ENCODE measurements at places on chromosomes 16 and 17.

- no peak for DNase-seq
Measured at GRCh38 chr16:24471561-24472350, 67.6 kb upstream of the RBBP6 start.

DNA sequence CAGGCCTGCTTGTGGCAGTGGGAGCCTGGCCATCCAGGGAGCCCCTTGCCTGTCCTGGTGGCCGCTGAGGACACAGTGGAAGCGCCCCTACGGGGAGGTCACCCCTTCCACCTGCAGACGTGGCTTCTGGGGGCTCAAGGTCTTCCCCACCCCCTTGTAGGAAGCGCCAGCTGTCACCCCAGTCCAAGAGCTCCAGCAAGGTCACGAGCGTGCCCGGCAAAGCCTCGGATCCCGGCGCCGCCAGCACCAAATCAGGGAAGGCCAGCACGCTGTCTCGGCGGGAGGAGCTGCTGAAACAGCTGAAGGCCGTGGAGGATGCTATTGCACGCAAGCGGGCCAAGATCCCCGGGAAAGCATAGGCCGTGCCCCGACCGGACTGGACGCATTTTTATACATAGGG is 7.4 kb upstream of the IL17C start:
- DNase-seq = no peak

DNA sequence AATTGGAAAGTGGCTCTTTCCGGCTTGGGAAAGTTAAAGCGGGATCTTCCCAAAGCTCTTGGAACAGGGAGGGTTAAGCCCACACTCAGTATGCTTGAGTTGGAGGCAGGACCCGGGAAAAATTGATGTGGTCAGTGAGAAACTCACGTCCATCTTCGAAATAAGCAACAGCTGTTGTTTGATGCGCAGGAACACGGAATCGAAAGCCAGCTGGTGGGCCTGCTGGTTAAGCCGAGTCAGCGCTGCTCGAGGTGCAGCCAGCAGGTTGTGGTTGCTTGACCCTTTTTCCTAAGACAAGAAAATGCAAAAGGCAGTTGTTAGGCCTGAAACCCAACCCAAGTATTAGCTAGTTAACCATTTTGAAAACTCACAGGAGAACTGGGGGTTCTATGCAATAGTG is 49.4 kb downstream of the COG7 start:
- no peak for DNase-seq

DNA sequence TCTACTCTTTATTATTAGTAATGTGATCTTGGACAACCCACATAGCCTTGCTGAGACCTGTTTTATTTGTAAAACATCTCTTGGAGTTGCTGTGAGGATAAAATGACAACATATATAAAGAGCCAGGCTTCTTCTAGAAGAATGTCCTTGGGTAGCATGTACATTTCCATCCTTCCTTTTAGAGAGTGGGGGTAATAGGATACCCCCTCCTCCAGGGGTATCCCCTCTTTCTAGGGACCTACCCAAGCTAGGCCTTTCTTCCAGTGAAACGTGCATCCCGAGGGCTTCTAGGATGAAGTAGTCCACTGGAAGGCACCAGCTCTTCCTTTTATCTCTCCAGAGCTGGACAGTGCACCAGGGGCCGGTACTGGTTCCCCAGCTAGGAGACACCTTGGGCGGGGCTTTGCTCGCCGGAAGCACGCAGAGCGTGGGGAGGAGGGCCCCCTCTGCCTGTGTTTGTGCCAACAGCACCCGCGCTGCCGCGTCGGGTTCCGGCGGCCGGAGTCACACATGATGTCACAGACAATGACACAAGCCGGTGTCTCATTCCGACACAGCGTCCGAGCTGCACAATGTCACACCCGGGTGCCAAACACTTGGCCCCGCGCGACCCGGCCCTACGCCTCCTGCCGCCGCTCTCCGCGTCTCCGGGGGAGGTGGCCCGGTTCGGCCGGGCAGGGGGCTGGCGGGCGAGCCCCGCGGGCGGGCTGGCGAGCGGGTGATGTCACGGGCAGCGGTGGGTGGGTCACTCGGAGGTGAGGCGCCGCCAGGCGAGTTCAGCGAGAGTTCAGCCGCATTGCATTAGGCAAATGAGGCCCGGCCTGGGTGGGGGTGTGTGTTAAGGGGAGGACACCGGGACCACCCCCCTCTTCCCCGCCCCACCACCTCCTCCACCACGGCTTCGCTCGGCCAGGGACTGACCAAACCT is 23.4 kb downstream of the GJD3 start:
- DNase-seq = peak; percentile 68

DNA sequence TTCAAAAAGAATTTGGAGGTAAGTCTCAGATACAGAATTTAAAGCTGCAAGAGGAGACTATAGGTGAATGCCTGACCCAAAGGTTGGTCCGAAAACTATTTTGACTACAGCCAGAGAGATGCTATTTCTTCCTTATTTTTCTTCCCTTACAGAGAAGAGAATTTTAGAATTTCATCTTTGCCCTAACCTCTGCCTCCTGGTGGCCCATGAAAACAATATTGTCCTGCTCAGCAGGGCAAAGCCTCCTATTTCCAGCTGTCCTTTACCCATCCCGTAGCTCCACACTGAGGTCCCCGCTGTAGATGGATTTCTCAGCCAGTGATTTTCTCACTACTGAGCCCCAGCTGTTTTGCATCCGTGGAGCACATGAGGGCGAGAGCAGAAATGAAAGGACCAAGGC is 24.6 kb downstream of the HOXB1 start:
- DNase-seq = no peak

DNA sequence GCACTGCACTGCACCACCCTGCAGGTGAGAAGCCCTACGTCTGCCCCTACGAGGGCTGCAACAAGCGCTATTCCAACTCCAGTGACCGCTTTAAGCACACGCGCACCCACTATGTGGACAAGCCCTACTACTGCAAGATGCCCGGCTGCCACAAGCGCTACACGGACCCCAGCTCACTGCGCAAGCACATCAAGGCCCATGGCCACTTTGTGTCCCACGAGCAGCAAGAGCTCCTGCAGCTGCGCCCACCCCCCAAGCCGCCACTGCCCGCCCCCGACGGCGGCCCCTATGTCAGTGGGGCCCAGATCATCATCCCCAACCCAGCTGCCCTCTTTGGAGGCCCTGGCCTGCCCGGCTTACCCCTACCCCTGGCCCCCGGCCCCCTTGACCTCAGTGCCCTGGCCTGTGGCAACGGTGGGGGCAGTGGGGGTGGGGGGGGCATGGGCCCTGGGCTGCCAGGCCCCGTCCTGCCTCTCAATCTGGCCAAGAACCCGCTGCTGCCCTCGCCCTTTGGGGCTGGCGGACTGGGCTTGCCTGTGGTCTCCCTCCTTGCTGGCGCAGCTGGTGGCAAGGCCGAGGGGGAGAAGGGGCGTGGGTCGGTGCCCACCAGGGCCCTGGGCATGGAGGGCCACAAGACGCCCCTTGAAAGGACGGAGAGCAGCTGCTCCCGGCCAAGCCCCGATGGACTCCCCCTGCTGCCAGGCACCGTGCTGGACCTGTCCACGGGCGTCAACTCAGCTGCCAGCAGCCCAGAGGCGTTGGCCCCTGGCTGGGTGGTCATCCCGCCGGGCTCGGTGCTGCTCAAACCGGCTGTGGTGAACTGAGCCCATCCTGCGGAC is 14.2 kb downstream of the PAM16 start:
- no peak for DNase-seq

- DNase-seq = peak; percentile 44
Measured at GRCh38 chr17:1561420-1562175, 994 bp downstream of the PITPNA start.

DNA sequence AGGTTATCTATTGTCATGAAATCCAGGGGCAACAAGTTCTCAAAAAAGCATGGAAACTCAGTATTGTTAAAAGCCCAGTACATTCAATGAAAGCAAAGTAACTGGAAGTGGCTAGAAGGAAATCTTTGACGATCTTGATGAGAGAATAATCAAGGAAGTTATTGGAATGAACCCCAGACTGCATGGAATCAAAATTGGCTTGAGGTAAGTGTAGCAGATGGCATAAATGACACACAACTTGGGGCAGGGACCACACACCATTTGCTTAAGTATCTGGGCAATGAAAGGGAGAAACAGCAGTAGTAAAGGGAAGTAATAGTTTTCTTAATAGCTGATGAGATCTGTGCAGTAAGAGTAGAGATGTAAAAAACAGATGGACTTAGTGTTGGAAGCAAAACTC is 238.0 kb downstream of the HS3ST3A1 start:
- no peak for DNase-seq

- no peak for DNase-seq
Measured at GRCh38 chr16:55825115-55825728, 7.7 kb downstream of the CES1 start.

DNA sequence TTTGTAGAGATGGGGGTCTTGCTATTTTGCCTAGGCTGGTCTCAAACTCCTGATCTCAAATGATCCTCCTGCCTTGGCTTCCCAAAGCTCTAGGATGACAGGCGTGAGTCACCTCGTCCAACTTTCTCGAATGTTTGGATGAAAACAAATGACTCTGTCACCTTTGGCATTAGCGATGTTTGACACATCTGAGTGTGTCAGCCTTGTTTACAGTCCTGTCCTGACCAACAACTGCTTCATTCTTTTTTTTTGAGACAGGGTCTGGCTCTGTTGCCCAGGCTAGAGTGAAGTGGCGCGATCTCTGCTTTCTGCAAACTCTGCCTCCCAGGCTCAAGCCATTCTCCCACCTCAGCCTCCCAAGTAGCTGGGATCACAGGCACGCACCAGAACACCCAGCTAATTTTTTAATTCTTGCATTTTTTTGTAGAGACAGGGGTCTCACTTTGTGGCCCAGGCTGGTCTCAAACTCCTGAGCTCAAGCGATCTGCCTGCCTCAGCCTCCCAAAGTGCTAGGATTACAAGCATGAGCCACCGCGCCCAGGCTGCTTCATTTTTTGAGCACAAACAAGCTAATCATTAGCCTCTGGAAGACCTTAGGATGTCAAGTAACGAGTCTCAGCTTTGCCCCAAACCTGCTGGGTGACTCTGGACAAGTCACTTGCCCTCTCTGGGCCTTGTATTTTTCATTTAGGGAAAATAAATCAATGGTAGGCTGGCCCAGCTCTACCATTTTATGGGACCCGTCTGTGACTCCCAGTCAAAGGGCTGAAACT is 7.4 kb downstream of the MYH11 start:
- DNase-seq = no peak

GRCh38 chr17:34436607-34437006 is 73.6 kb upstream of the CCL1 start:
- DNase-seq = no peak

DNA sequence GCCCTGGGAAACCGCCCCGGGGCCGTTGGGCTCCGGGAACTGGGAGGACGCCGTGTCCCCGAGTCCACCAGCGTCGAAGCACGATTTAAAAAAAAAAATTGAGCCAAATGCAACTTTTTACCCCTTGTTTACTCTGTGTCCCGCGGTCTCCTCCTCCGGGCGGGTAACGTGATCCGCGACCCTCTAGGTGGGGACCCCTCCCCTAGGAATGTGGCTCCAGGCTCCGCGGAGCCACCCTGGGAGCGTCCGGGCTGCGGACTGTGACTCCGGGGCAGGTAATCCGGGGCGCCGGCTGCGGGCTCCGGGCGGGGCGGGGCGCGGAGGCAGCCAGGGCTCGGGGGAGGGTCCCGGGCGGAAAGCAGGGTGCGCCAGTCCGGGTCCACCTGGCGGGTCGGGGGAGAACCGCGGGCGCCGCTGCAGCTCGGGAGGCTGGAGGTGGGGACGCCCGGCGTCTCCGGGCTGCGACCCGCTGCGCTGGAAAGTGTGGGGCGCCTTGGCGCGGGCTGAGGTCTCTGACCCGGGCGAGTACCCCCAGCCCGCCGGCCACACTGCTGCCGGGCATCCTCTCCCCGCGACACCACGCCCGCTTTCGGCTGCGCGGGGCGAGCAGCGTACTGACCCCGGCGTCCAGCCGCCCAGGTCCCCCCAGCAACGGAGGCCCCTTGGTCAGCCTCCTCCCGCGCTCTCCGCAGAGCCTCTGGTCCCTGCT is 852 bp upstream of the HELZ start:
- peak; percentile 18 for DNase-seq

- no peak for DNase-seq
Measured at GRCh38 chr16:1912215-1912543, 6.0 kb downstream of the HS3ST6 start.

GRCh38 chr17:53217311-53217710 is 605.4 kb upstream of the KIF2B start:
- DNase-seq = peak; percentile 0

GRCh38 chr17:15654886-15655561 is 29.1 kb downstream of the TRIM16 start:
- no peak for DNase-seq

- peak; percentile 17 for DNase-seq
Measured at GRCh38 chr17:54270499-54270898, 447.8 kb downstream of the KIF2B start.

- no peak for DNase-seq
Measured at GRCh38 chr17:65181237-65182061, 44.3 kb downstream of the RGS9 start.

DNA sequence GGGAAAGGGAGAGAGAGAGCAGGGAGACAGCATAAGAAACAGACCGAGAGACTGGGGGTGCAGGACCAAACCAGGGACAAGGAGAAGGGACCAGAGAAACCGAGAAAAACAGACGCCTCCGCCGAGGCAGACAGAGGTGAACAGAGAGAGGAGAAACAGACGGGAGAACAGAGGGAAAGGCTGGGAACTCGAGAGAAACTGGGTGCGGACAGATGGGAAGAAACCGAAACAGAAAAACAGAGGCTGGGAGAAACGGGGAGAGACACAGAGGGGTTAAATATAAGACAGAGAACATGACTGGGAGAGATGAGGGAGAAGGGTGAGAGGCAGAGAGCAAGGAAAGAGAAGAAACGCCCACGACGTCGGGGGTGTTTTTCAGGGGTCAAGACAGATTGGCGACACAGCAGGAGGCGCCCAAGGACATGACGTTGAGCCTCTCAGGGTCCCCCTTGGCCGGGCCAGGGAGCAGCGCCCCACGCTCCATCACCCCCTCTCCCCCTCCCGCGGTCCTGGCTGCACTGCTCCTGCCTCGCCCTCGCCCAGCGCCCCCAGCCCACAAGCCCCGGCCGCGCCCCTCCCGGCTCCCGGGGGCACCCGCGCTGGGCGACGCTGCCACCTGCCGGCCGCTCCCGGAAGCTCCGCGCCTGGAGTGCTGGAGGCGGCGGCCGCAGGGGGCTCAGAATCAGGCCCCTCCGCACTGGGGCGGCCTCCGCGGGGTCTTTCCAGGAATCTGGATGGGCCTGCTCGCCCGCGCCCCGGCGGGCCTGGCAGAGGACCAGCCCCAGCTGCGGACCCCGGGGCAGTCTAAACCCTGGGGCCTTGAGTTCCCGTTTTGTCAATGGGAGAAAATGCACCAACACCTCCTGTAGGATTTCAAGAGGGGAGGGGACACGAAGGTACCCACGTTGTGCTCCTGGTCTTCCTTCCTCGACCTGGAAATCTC is 1.3 kb upstream of the TMEM92 start:
- DNase-seq = peak; percentile 46

- DNase-seq = no peak
Measured at GRCh38 chr17:393806-394717, 41.5 kb upstream of the RPH3AL start.

- peak; percentile 63 for DNase-seq
Measured at GRCh38 chr17:78338486-78339259, 21.2 kb downstream of the SOCS3 start.

DNA sequence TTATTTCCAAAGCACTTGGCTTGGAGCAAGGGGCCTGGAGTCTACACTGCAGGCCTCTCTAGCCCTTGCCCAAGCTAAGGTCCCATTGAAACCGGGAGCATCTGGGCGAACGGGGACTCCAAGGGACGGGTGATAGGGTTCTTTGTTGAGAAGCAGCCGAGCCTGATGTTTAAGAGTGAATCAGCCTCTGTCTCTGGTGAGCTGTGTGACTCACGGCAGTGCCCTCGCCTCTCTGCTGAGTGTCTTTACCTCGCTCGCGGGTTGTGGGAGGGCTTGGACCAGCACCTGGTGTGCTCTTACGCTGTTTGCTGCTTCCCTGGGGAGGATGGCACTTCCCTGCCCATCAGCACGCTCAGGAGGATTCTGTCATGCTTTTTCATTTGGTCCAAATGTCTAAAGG is 1.3 kb downstream of the HGS start:
- peak; percentile 86 for DNase-seq

All from RWPE1 (cell line).